ENCODE measurements at places on chromosomes 5 and 9. TPM values are rescaled to one million over a fixed set of nuclear protein-coding genes. Genes with fewer than 3 reads are reported as not detected.

The CBY3 gene
- total RNA-seq, result not detected

The FABP6 gene
- 1.1 TPM for total RNA-seq

The MAMDC2 gene
- 0.34 TPM for total RNA-seq

The PTGS1 gene
- total RNA-seq, result 2.3 TPM

The LCN12 gene
- total RNA-seq, result 1.1 TPM

The SPATA31D4 gene
- total RNA-seq, result not detected

The DMRT3 gene
- total RNA-seq, result not detected

The INSL4 gene
- 17.1 TPM for total RNA-seq

The FCN1 gene
- not detected for total RNA-seq

The PLCXD3 gene
- total RNA-seq, result 0.21 TPM

The C9orf153 gene
- 0.25 TPM for total RNA-seq

The GGTA1 gene
- not detected for total RNA-seq

Measured in A549 treated with dexamethasone at 1 μM for 4 hours (cell line).